ENCODE measurements at places on chromosomes 3 and 15. TPM values are rescaled to one million over a fixed set of nuclear protein-coding genes. Genes with fewer than 3 reads are reported as not detected.
A peak's percentile ranks its signal among the peaks of the same experiment; 100 is the strongest.

Gene HTR3E
- not detected for total RNA-seq

Gene ATP13A4
- not detected for total RNA-seq

Gene GRK7
- not detected for total RNA-seq

Gene TNFAIP8L3
- total RNA-seq, result 0.48 TPM

Gene GOLGA8J
- not detected for total RNA-seq

Gene ZNF660
- 1.2 TPM for total RNA-seq

Gene NKTR
- total RNA-seq, result 28.0 TPM

Gene ADAMTSL3
- not detected for total RNA-seq

Gene TMCO5A
- not detected for total RNA-seq

- no peak for DNase-seq
These were observed 43.9 kb downstream of the CHDH start for GRCh38 chr3:53802256-53802880.

DNA sequence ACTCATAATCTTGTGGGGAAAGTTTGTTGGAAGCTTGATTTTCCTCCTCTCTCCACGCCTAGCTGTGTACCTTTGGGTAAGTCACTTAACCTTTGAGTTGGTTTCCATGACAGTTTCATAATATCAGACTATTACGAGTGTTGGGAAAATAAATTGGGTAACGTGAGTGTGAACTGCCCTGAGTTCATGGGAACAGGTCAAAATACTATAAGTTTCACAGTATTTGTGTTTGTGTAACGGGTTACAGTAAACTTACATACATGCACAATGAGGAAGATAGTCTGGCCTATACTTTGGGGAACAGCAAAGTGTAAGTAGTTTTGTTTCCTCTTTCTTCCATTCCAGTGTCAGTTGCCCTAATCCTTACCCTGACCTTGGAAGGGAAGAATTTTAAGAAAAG lies 509.9 kb downstream of the MECOM start:
- DNase-seq, result no peak

GRCh38 chr3:13517253-13517977 lies 31.5 kb upstream of the FBLN2 start:
- no peak for DNase-seq

- DNase-seq, result no peak
These were observed 22.5 kb upstream of the MUC20 start for GRCh38 chr3:195698325-195698646.

DNA sequence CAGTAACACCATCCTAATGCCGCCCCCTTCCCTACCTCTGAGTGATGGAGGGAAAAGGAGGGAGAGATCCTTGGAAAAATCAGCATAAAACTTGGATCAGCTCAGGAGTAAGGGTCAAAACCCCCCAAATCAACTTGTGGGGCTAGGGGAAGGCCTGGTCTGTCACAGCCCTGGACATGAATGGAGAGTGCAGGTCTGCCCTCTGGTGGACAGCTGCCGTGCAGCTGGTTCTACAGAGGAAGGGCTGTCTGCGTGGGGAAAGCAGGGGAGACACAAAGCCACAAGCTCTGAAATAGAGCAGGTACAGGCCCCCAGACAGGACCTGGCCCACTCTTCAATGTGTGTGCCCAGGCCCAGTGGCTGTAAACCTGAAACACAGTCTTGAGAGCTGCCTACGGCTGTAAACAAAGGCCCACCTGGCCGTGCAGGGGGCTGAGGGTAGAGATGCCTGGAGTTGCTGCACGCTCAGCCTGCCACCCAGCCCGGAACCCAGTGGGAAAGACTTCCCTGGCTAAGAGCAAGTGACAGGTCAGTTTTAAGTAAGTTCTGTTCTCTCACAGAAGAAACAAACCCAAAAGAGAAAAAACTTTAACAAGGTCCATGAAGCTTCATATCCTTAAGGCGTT lies 16.4 kb downstream of the CLK3 start:
- DNase-seq, result peak; percentile 40

- DNase-seq, result no peak
These were observed 30.7 kb downstream of the EFL1 start for GRCh38 chr15:82231842-82232241.

DNA sequence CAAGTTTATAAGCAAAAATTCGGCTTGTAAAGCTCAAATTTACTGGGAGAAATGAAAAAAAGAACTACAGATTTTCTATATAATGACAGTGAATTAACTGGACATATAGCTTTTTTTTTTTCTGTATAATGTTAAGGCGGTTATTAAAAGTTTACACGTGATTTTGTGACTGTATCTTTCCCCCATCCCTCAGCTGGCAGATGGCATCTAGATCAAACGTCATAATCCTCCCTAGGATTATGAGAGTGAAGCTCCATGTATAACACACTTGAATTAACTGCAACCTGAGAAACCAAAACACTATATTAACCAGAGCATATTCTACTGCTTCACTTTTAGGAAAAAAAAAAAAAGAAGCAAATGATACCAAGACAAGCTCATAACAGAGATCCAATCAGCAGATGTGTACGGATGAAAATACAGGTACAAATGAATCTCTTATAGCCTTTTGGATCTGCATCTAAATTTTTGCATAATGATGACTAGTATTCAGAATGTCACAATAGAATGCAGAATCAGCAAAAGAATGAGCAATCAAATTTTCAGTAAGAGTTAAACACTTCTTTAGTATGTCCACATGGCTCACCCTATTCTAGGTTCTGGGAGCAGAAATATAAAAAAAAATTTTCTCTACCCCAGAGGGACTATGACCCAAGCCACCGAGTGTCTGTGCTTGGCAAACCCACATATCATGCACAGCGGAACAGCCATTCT lies 12.4 kb downstream of the MOBP start:
- DNase-seq, result no peak

- no peak for DNase-seq
These were observed 42.2 kb downstream of the C3orf85 start for GRCh38 chr3:109178708-109179107.

DNA sequence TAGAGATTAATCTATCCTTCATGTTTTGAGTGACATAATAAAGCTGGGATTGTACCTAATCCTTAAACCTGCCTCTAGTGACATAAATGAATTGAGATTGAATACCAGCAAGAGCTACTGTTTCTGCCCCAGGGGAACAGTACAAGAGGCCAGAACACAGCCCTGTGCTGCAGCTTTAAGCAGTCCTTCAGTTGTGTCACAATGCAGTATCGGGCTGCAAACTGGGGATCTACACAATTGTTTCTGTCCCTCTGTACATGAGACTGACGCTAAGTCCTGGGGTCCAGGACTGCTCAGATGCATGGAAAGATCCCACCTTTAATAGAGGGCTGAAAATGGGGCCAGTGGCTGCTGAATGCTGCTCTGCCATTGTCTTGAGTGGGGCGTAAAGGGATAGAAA lies 87.5 kb downstream of the MINAR1 start:
- DNase-seq, result no peak

DNA sequence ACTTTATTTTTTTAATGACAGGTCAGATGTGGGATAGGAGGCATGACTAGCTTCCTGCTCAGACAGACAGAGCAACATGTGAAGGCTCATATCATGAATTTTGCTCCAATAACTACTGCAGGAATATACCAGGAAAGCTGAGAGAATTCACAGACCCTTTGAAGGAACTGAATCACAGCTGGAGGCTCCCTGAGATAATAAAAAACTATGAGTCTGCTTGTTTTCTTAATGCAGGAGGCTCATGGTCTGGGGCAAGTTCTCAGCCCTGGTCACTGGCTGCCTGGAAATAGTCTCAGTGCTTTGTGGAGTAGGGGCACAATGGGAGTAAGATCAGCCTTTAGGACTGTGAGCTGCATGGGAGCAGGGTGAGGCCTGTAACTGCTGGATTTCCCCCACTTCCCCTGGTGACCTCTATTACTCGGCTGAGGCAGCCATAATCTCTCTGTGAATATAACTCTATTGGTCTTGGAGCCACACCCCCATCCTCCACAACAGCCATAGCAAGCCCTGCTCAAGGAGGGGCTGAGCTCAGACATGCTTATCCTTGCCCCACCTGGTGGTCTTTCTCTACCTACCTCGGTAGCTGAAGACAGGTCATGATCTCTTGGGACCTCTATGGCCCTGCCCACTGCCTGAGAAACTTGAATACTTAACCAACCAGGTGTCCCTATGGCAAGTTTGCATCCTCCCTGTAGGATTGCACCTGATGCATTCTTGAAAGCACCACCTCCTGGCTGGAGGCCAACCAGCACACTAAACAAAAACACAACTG lies 281.6 kb upstream of the TMCO5A start:
- no peak for DNase-seq

GRCh38 chr15:94306700-94307650 lies 75.6 kb downstream of the MCTP2 start:
- DNase-seq, result peak; percentile 75

GRCh38 chr15:48682942-48683651 lies 37.6 kb upstream of the FBN1 start:
- peak; percentile 79 for DNase-seq
